ENCODE measurements at places on chromosomes 6 and 20.

- DNase-seq, result no peak
These were observed 38.8 kb downstream of the SLC22A3 start for GRCh38 chr6:160386869-160387530.

DNA sequence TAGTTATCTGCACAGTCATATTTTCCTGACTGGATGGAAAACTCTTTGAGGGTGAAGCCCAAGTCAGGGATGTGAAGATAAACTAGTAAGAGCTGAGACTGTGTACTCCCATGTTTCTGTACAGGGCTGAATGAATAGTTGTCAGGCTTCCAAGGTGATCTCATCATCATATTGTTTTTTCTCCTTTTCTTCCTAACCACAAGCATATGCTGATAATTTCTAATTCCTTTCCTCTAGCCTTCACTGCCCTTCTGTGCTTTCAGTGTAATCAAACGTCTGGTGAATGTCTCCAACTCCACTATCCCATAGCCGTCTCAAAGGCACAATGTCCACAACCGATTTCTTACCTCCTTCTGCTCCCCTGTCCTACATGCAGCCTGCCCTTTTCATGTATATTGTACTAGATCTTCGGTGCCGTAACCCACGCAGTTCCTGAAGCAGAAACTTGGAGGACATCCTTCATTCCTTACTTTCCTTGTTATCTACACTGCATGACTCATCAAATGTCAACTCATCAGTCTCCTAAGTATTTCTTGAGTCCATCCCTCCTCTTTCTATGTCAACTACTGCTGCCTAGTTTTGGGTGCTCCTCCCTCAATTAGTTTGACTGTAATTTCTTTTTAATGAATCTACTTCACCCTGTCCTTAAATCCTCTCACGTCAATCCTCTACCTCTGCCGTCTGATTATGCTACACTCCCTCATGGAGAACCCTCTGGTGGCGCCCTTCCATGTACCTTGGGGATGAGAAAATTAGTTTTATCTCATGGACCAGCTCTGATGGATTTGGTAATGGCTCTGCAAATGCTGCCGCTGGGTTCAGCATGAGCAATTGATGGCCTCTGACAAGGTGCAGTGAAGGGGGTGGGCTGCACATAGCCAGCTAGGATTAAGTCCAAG is 21.9 kb downstream of the NCOA7 start:
- DNase-seq, result no peak

- no peak for DNase-seq
These were observed 66.1 kb downstream of the SYNJ2 start for GRCh38 chr6:158047563-158048323.

DNA sequence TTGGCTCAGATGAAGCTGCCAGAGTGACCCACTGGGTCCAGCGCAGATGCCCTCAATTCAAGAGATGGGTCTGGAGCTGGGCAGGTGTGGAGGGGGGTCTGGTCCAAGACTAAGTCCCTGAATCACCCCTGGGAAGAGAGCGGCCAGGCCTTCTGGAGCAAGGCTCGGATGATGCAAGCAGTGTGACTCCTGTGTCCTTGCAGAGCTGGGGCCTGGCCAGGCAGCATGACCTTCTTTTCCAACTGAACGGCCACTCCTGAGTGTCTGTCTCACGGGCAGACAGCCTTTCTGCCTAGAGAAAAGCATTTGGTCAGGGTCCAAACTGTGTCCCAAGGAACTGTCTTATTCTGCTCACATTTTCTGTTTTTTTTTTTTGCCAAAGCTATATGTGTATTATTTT is 42.6 kb upstream of the FNDC1 start:
- DNase-seq, result no peak

GRCh38 chr6:142842418-142843261 is 102.3 kb downstream of the HIVEP2 start:
- no peak for DNase-seq

DNA sequence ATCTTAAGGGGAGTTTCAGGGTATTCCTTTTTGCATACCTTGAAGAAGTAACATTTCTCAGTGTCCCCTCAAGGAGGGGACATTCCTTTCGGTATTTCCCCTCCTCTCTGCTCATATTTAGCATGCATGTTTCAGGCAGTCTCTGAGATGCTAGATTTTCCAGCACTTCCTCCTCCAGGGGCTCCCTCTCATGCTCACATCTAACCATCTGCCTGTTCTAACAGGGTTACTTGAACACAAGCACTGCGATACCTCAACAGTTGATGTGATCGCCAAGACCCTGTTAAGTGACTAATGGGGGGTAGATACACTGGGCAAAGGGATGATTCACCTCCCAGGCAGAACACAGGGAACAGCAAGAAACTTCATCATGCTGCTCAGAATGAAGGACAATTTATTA is 12.9 kb upstream of the MCM3 start:
- DNase-seq, result no peak
